ENCODE measurements at places on chromosomes 3 and 15. TPM values are rescaled to one million over a fixed set of nuclear protein-coding genes. Genes with fewer than 3 reads are reported as not detected.
A peak's percentile ranks its signal among the peaks of the same experiment; 100 is the strongest.

DNA sequence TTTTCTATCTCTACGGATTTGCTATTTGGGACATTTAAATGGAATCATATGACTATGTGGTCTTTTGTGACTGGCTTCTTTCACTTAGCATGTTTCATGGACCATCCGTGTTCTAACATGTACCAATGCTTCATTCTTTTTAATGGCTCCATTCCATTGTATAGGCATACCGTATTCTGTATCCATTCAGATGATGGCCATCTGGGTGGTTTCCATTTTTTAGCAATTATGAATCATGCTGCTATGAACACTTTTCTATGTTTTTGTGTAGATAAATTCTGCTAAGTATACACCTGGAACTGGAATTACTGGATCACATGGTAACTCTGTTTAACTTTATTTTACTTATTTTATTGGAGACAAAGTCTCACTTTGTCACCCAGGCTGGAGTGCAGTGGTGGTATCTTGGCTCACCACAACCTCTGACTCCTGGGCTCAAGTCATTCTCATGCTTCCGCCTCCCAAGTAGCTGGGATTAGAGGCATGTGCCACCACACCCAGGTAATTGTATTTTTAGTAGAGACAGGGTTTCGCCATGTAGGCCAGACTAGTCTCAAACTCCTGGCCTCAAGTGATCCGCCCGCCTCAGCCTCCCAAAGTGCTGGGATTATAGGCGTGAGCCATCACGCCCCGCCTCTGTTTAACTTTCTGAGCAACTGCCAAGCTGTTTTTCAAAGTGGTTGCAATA lies 13.4 kb downstream of the UBP1 start:
- no peak for DNase-seq

DNA sequence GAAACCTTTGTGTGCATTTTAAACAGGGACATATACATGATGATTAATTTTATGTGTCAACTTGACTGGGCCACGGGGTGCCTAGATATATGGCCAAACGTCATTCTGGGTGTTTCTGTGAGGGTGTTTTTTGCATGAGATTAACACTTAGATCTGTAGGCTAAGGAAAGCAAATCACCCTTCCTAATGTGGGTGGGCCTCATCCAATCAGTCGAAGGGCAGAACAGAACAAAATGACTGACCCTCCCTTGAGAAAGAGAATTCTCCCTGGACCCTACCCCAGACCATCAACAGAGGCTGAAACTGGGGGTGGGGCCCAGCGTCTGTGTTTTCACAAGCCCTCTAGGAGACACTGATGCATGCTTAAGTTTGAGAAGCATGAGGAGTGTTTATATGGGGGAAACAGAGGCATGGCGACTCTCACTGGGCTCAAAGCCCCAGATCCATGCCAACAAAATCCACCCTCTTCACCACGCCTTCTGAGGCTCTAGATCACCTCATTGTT lies 56.2 kb downstream of the ITGA11 start:
- no peak for DNase-seq

PCSK6 gene
- 13.4 TPM for polyA plus RNA-seq

DNA sequence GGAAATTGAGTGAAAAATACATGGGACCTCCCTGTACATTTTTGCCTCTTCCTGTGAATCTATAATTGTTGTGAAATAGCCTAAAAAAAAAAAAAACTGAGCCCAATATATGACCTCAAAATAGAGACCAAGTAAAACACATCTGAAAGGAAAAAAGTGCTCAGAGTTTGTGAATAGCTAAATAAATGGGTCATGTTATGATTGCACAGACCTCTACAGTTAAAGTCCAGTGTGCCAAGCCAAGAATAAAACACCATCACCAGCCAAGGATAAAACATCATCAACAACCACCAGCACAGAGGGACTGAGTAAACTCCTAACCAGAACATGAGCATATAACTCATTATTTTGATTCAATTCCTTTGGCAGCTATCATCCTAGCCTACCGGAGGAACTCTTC lies 115.6 kb upstream of the AGTR1 start:
- DNase-seq: no peak

- no peak for DNase-seq
These were observed 246.2 kb upstream of the MCTP2 start for GRCh38 chr15:93985176-93985575.

ZNF385D gene
- 30.2 TPM for polyA plus RNA-seq

- DNase-seq: no peak
These were observed 79.3 kb upstream of the SEC13 start for GRCh38 chr3:10400050-10400748.

LRRN1 gene
- 39.4 TPM for polyA plus RNA-seq

UROC1 gene
- not detected for polyA plus RNA-seq

- DNase-seq: no peak
These were observed 2.3 kb downstream of the RPLP1 start for GRCh38 chr15:69454953-69455352.

UBR1 gene
- polyA plus RNA-seq: 17.5 TPM

DNA sequence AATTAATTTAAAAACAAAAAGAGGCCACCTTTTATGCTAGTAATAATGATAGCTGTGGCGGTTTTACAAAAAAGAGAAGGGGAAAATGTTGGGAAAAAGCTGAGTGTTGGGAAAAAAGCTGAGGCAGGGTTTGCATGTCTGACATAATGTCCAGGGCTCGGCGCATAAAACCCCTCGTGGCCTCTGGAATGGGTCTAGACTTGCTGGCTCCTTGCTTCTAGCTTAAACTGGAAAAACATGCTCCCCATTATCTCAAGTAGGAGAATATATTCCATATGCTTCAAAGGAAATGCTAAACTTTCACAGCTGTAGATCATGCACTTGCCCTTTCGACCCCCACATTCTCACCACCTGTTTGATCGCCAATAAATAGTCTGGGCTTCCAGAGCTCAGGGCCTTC lies 53.0 kb downstream of the CYP19A1 start:
- DNase-seq: peak; percentile 47

- no peak for DNase-seq
These were observed 20.4 kb upstream of the CELF6 start for GRCh38 chr15:72340366-72340765.

DNA sequence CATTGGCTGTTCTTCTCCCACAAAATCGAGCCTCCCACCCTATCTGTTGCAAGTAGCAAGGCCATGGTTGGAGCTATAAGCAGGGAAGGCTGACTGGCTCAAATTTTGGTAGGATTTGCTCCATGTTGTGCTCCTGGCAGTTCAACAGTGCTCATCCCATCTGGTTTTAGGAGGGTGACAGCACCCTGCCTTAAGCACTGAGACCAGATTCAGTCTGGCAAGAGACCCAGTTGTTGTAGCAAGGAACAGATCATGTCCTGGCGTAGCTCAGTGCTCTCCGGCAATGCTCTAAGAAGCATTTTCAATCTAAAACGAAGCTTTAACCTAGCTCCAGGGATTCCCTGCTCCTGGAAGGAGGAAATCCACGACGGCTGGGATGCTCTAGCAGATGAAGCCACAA lies 91.2 kb downstream of the RGMA start:
- DNase-seq: no peak

MORC1 gene
- polyA plus RNA-seq: not detected

GPX1 gene
- polyA plus RNA-seq: 97.4 TPM

MOBP gene
- not detected for polyA plus RNA-seq

- DNase-seq: peak; percentile 88
These were observed 71.3 kb downstream of the DHX36 start for GRCh38 chr3:154252759-154253638.

DNA sequence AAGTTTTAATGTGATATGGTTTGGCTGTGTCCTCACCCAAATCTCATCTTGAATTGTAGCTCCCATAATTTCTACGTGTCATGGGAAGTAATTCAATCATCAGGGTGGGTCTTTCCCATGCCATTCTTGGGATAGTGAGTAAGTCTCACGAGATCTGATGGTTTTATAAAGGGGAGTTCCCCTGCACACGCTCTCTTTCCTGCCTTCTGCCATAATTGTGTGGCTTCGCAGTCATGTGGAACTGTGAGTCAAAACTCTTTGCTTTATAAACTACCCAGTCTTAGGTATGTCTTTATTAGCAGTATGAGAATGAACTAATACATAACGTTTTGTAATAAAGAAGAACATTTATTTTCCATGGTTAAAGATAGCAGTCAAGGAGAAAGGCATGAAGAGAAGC lies 39.2 kb upstream of the GOLIM4 start:
- DNase-seq: no peak

- DNase-seq: no peak
These were observed 30.0 kb upstream of the NR2E3 start for GRCh38 chr15:71780115-71780976.

ARHGEF26 gene
- 12.4 TPM for polyA plus RNA-seq

- DNase-seq: peak; percentile 75
These were observed 1.3 kb upstream of the ZIC4 start for GRCh38 chr3:147407498-147408187.

PLSCR5 gene
- polyA plus RNA-seq: not detected

GRCh38 chr3:111785034-111785433 lies 74.0 kb upstream of the PHLDB2 start:
- no peak for DNase-seq

- DNase-seq: no peak
These were observed 288.9 kb downstream of the SHQ1 start for GRCh38 chr3:72559385-72559784.

DNA sequence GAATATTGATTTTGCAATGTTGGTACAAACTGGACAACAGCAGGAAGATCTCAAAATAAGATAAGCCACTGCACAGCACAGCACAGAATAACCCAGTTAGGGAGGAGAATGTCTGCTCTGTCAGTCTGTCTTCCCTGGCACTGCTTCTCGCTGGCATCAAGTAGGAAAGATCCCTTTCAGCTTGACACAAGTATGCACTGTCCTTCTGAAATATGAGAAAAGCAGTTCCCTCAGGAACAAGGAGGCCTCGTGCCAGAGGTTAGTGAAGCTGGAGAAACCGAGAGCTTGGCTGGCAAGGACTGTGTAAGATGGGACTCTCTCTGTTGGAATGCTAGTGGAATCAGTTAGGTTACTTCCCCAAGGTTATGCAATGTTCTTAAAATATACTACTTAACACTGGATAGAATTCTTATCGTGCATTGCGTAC lies 59.1 kb downstream of the FMN1 start:
- DNase-seq: no peak

GRCh38 chr15:77838061-77838460 lies 205.3 kb upstream of the LINGO1 start:
- no peak for DNase-seq

- DNase-seq: no peak
These were observed 14.4 kb downstream of the ATP10A start for GRCh38 chr15:25848784-25849156.

DNA sequence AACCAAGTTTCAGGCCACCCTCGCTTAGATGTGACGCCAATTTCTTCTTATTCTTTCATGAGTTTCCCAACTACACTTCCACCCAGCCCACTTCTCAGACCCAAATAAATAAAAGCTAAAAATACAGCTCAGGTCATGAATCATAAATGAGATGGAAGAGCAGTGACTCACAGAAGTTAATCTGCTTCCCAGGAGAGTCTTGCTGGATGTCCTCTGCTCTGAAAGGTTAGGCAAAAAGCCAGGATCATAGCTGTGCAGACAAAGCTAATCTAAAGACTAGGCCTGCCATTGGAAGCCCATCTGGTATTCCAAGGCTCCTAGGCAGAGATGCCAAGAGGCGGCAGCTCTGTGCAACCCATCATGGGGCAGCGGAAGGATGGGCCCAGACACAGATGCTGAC lies 24.1 kb downstream of the SHC4 start:
- DNase-seq: no peak

DNA sequence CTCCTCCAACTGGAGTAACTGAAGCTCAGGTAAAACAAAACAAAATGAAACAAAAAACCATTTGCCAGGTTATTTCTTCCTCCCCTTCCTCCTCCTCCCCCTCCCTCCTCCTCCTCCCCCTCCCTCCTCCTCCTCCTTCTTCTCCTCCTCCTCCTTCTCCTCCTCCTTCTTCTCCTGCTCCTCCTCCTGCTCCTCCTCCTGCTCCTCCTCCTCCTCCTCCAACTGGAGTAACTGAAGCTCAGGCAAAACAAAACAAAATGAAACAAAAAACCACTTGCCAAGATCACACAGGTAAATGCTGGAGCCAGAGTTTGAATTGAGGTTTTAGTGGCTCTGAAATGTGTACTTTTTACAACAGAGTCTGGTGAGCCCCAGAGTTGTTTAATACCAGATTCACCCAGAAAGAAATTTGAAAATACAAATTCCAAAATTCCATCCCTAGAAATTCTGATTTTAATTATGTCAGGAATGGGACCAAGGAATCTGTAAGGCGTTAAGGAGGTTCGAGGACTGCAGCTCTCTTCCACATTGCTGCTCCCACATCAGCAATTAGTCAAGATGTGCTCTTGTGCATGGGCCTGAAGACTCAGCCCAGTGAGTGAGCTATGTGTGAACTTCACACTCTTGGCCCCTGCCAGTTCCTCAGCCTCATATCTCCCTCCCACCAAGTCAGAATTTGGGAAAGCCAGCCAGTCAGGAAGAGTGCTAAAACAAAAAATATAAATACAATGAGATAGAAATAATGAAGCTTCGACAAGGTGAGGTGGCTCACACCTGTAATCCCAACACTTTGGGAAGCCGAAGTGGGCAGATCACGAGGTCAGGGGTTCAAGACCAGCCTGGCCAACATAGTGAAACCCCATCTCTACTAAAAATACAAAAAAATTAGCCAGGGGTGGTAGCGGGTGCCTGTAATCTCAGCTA lies 31.6 kb upstream of the ZNF770 start:
- no peak for DNase-seq

GRCh38 chr3:148214705-148215104 lies 483.0 kb upstream of the AGTR1 start:
- DNase-seq: no peak

GRCh38 chr15:74369084-74369745 lies 1.8 kb upstream of the CYP11A1 start:
- no peak for DNase-seq

GPR176 gene
- polyA plus RNA-seq: 6.6 TPM

- no peak for DNase-seq
These were observed 30.4 kb downstream of the SNRPN start for GRCh38 chr15:24985224-24985623.

DNA sequence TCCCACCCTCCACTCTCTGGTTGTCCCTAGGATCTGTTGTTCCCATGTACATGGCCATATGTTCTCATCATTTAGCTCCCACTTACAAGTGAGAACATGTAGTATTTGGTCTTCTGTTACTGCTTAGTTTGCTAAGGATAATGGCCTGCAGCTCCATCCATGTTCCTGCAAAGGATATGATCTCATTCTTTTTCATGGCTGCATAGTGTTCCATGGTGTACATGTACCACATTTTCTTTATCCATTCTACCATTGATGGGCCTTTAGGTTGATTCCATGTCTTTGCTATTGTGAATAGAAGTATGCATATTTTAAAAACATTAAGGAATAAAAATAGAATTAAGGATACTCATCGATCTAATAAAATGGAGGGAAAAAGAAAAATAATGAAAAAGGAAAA lies 278.4 kb downstream of the MBNL1 start:
- no peak for DNase-seq

- no peak for DNase-seq
These were observed 25.4 kb upstream of the RYK start for GRCh38 chr3:134276086-134276485.

ECE2 gene
- polyA plus RNA-seq: not detected

GRCh38 chr15:49467746-49468480 lies 44.9 kb downstream of the FGF7 start:
- DNase-seq: no peak

Data from muscle of back (tissue), 13 donors.